ENCODE measurements at places on chromosomes 7 and 10.
A peak's percentile ranks its signal among the peaks of the same experiment; 100 is the strongest.

GRCh38 chr7:113705439-113705838, 213.4 kb downstream of the PPP1R3A start:
- no peak for DNase-seq

- no peak for DNase-seq
Measured at GRCh38 chr7:11188529-11189310, 215.0 kb downstream of the PHF14 start.

GRCh38 chr10:11295492-11295891, 277.8 kb downstream of the CELF2 start:
- no peak for DNase-seq

- no peak for DNase-seq
Measured at GRCh38 chr10:5611899-5612680, 54.3 kb downstream of the ASB13 start.

- no peak for DNase-seq
Measured at GRCh38 chr10:25288181-25288580, 113.4 kb downstream of the GPR158 start.

DNA sequence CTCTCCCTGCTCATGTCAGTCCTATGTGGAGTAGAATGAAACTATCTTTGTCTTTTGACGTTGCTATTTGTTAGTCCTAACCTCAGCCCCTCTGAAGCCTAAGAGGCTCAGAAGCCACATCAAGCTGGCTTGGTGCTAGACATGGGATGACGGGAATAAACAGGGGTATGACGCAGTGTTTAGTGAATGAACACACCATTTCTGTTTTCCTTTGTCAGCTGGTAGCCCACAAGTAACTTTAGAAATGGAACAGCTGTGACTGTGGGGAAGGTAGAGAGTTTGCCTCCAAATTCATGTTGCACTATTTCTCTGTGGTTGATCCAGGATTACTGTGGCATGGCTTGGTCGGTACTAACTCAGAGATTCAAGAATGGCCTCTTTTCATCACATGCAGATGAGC, 31.3 kb downstream of the COX15 start:
- no peak for DNase-seq

DNA sequence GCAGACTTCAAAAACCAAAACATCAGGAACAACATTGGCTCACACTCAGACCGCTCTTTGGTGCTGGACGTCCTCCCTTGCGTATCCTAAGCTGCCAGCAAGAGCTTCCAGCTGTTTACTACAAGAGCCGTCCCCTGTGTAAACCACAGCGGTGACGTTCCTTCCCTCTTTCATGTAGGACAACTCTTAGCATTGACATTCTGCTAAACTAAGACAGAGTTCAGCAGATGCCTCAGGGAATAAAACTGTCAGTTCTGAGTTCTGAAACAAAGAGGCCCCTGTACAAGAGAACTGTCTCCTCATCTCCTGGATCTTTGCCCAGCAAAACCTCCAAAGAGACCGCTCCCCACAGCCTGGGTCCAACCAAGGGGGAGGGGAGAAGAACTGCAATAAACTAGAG, 57.8 kb upstream of the OPALIN start:
- DNase-seq = peak; percentile 27

DNA sequence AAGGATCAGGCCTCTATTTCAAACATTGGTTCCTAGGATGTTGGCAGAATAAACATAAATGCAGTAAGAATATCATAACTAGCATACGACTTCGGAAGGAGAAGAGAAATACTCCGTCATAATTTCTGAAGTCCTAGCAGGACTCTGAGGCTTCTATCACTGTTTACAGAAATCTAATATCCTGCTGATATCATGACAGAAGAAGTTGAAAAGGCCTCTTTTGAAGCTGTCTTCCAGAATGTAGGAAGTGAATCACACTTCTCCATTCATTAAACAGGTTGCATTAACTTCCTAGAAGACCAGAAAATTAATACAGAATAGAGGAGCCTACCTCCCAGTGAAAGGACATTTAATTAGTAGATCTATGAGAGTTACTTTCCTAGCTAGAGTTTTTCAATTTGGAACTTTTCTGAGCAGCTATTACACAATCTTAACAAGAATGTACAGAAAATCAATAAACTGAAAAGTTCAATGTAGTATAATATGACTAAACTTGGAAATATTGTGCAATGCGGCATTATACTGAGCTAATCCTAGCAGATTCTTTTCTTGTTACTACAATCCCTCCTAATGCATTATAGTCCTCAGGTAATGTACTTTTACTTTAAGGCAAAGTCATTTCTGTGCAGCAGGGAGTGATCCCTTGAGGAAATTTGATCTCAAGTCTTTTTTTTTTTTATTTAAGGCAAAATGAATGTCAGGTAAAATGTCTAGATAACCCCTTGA, 622.6 kb upstream of the CELF2 start:
- DNase-seq = no peak

GRCh38 chr10:28624351-28624750, 53.0 kb upstream of the BAMBI start:
- DNase-seq = no peak

DNA sequence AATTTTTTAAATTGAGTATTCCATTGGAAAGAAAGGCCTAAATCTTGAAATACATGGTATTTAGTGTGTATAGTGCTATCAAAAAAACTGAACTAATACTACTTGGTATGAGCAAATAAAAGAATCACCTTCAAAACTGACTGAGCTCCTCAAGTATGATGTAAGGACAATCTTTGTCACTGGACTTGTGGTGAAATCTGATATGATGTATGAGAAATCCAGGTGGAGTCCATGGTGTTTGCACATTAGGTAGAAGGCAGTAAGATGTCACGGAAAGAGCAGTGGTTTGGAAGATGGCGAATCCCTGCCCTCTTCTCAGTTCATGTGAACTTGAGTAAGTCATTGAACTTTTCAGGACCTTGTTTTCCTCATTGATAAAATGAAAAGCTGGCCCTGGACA, 62.1 kb upstream of the COL1A2 start:
- DNase-seq = no peak

- DNase-seq = no peak
Measured at GRCh38 chr7:123824754-123825067, 20.3 kb upstream of the HYAL4 start.

Measured in H1 (cell line).